Activated naive CD8-positive, alpha-beta T cell treated with anti-CD3 and anti-CD28 coated beads, Interleukin-2, amount 10 ng/mL, durations not matched to agents 7 days and 5 days (primary cell): ENCODE measurements at places on chromosomes 2 and 18. TPM values are rescaled to one million over a fixed set of nuclear protein-coding genes. Genes with fewer than 3 reads are reported as not detected.

The LRATD1 gene
- total RNA-seq = not detected

The RABL2A gene
- total RNA-seq = 27.4 TPM

The NOTO gene
- total RNA-seq = not detected

The IL37 gene
- not detected for total RNA-seq

DNA sequence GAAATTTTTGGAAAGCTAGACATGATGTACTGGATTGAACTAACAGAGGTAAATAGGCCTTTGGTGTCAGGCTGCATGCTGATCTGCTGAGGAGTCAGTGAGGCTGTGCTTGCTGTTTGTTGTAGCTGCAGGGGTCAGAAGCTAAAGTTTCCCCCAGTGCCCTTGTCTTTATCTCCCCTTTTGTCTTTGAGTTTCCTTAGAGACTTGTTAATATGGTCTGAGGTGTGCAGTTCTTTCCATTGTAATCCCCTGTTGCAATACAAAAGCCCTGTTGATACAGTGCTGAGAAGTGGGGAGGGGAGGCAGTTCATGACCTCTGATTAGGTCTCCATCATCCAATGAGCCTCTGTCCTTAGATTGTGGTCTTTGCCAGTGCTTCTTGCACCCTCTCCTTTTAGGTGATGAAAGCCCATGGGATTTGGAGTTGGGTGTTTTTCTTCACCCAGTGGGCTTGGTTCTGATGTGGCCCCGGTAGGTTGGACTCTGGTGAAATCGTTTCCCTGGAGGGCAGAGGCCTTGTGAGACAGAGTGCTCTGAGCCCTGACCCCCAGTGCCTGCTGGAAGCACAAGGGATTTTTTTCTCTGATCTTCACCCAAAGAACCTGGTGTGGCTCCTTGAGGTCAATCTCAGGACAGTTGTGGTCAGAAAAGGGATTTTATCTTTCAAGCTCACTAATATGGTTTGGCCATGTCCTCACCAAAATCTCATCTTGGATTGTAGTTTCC, 163.1 kb downstream of the TMEM18 start:
- no peaks in the 10 kb centered on the region for H3K36me3 ChIP-seq
- no peak overlapping the region for H3K27ac ChIP-seq
- no peak for DNase-seq
- peaks cover 10% of the 10 kb centered on the region for H3K27me3 ChIP-seq
- H3K4me1 ChIP-seq = peaks cover 3% of the 10 kb centered on the region

DNA sequence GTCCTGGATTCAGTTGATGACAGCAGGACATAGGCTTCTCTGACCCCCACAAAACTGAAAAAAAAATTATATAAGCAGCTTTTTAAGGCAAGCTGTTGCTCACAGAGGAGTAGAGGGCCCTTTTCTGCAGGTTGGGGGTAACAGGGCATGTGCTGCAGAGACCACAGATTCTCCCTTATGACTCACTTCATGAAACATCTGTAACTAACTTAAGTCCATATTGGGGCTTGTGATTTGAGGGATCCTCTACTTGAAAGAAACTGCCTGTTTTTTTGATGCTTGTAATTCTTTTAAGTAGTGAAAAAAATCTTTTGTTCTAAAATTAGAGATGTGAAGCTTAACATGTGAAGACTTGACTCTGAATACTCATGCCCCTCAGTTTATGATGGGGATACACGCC, 33.4 kb downstream of the XRCC5 start:
- H3K27me3 ChIP-seq = no peaks in the 10 kb centered on the region
- H3K36me3 ChIP-seq = peaks cover 33% of the 10 kb centered on the region
- peaks cover 35% of the 10 kb centered on the region for H3K4me1 ChIP-seq
- H3K4me3 ChIP-seq = peak overlapping the region; percentile 17
- H3K27ac ChIP-seq = peak overlapping the region; percentile 70
- DNase-seq = no peak

GRCh38 chr18:6747646-6748045, 18.1 kb downstream of the ARHGAP28 start:
- DNase-seq = no peak
- no peaks in the 10 kb centered on the region for H3K36me3 ChIP-seq

DNA sequence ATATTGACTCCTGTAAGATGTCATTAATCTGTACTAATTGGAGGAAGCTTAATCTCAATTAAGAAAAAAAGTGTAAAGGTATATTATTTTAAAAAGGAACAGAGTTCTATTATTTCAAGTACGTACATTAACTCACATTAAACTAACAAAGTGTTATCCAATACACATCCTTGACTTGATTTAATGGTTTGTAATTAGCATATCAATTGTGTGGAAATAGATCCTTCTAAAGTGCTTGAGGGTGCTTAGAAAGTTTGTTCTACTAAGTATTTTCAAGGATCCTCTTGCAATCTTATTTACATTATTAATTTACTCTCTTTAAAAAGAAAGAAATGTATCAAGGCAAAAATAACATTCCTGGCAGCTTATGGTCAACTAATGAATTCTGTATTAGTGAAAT, 720.3 kb downstream of the KCNJ3 start:
- H3K36me3 ChIP-seq = no peaks in the 10 kb centered on the region
- no peak for DNase-seq
- no peaks in the 10 kb centered on the region for H3K4me1 ChIP-seq
- H3K4me3 ChIP-seq = no peak overlapping the region
- H3K27ac ChIP-seq = no peak overlapping the region
- no peaks in the 10 kb centered on the region for H3K27me3 ChIP-seq

- H3K27me3 ChIP-seq = peaks cover 52% of the 10 kb centered on the region
- H3K27ac ChIP-seq = no peak overlapping the region
- H3K4me1 ChIP-seq = no peaks in the 10 kb centered on the region
- no peaks in the 10 kb centered on the region for H3K36me3 ChIP-seq
- no peak for DNase-seq
Measured at GRCh38 chr18:58831606-58832005, 33.1 kb upstream of the ZNF532 start.

DNA sequence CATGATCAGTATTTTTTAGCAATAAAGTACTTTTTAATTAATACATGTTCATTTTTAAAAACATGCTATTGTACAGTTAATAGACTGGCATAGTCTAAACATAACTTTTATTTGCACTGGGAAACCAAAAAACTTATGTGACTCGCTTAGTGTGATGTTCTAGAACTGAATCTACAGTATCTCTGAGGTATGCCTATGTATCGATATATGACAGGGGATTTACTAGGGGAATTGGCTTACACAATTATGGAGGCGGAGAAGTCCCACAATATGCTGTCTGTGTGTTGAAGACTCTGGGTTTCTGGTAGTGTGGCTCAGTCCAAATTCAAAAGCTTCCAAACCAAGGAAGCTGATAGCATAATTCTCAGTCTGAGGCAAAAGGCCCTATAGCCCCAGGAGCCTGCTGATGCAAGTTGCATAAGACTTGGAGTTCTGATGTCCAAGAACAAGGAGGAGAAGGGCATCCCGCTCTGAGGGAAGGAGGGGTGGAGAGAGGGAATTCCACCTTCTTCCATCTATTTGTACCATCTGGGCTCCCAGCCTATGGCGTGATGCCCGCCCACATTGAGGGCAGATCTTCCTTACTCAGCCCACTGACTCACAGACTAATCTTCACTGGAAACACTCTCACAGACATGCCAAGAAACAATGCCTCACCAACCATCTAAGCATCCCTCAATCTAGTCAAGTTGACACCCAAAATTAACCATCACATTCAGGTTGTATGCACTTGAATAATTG, 27.5 kb downstream of the ZNF638 start:
- H3K27me3 ChIP-seq = no peaks in the 10 kb centered on the region
- no peak overlapping the region for H3K4me3 ChIP-seq
- no peak for DNase-seq
- peaks cover 26% of the 10 kb centered on the region for H3K36me3 ChIP-seq

DNA sequence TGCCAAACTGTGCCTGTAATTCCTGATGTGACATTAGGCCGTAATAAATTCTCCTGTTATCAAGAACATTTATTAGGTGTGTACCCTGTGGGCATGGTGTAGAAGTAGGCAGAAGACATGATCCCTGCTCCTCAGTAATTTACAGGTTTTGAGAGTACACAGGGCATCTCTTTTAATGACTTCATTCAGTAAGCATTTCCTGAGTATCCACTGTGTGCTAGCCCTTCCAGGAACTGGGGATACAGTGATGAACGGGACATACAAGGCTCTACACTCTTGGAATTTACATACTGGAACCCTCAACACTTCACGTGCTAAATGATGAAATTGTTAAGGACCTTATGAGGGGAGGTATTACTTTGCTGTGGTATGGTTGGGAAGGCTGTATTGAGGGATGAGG, 30.2 kb downstream of the DIS3L2 start:
- H3K27ac ChIP-seq = no peak overlapping the region
- no peak for DNase-seq
- H3K27me3 ChIP-seq = no peaks in the 10 kb centered on the region
- peaks cover 7% of the 10 kb centered on the region for H3K4me1 ChIP-seq
